ENCODE measurements at places on chromosomes 6 and 20.
A peak's percentile ranks its signal among the peaks of the same experiment; 100 is the strongest.

DNA sequence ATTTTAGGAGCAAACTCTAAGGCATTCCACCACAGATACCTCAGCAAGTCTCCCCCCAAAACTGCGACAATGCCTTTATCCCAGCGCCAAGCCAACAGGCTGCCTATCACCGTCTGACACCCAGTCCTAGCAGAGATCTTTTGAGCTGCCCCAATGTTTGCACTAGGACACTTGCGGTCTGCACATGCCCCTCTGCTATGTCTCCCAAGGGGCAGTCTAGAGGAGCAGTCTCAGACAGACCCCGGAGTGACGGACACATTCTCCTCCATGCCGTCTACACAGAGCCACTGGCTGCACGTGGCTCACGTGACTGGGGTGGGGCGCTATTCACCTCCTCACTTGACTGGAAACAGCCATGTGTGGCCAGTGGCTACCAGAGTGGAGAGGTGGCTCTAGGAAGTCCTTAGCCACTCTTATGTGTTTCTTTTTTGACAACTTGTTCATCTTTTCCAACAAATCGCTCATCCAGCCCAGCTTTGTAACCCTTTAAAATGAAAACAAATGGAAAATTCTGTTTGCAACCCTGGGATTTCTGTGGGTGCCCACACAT is 16.0 kb downstream of the DIDO1 start:
- no peak for DNase-seq

- DNase-seq: no peak
These were observed 117.6 kb downstream of the F13A1 start for GRCh38 chr6:6202886-6203285.

- DNase-seq: peak; percentile 32
These were observed 63.2 kb downstream of the HIVEP2 start for GRCh38 chr6:142881761-142882160.

DNA sequence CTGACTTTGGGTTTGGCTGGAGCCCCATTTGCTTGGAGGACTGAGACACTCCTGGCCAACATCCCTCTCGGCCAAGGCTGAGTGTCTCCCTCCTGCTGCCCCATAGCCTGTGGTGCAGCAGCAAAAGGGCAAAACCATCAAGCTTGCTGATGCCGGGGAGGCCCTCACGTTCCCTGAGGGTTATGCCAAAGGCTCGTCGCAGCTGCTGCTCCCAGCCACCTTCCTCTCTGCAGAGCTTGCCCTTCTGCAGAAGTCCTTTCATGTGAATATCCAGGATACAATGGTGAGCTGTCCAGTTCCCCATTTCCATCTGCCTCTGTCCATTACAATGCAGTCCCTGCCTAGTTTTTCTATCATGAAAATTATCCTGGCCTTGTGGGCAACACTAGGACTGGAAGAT is 6.0 kb downstream of the BPIFB6 start:
- no peak for DNase-seq

- peak; percentile 30 for DNase-seq
These were observed 608.4 kb downstream of the EPHA7 start for GRCh38 chr6:92810913-92811312.

GRCh38 chr6:149864578-149865535 is 698 bp upstream of the LRP11 start:
- peak; percentile 69 for DNase-seq

DNA sequence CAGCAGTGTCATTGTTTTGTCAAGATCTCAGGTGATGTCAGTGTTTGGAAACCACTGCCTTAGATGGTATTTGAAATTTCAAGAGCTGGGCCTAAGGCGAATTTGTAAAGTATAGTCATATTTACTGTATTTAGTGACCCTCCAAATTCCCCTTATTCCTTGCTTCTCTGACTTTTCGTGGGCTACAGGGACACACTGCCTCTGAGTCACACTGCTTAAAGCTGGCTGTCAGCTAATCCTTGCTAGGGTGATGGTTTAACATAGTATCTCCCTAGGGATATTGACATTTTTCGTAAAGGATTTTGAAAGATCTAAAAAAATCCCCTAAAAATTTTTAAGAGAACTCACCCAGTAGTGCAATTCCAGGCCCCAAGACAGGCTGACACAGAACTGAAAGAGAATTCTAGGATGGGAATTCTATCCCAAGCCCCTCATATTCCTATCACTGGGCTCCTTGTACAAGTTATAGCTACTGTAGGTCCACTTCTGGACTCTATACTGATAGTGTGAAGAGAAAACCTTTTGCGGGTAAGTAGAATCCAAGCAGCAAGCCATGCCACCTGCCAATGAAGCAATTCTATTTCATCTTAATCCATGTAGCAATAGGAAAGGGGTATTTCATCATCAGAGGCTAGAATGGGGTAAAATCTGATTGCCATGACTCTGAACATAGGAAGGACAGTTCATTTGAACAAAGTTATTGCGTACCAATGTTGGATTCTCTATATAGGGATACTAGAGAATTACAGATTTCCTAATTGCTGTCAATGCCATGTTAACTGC is 4.3 kb downstream of the BMP6 start:
- DNase-seq: no peak
